ENCODE measurements at places on chromosomes 4 and X. TPM values are rescaled to one million over a fixed set of nuclear protein-coding genes. Genes with fewer than 3 reads are reported as not detected.

The FABP2 gene
- not detected for polyA plus RNA-seq

The BEX1 gene
- polyA plus RNA-seq, result 0.60 TPM

DNA sequence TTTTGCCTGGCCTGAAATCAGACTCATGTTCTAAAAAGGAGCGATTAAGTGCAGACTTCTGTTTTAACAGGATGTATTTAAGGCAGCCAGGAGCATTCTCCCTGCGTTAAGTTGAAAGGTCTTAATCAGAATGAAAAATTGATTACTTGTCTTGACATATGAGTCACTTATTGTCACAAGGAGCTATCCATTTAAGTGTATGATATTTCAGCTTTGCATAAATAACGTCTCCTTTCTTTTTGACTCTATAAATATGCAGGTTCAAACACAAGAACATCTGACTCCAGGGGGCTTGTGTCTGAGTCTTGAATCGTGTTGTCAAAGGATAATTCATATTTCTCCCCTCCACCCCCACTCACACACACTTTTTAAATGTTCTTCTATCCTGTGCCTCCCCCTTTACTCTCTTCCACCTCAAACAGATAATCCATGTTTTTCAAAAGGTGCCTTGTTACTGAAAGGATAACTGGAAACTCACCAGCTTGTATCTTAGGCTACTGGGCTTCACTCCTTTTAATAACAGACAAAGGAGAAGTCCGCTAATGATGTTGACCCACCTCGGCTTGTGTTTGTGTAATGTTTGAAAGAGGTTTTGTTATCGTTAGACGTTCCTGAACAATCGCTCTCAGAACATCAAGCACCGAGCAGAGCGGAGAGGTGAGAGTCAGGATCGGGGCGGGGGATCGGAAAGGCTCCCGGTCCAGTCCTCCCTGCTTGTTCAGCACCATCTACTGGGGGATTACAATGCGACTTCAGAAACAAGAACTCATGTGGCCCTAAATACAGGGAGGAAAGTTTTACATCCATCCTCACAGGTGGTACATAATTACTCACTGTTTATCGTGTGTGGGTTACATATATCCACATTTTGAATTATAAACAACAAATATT, 107.5 kb upstream of the RPL34 start:
- no peak for DNase-seq

DNA sequence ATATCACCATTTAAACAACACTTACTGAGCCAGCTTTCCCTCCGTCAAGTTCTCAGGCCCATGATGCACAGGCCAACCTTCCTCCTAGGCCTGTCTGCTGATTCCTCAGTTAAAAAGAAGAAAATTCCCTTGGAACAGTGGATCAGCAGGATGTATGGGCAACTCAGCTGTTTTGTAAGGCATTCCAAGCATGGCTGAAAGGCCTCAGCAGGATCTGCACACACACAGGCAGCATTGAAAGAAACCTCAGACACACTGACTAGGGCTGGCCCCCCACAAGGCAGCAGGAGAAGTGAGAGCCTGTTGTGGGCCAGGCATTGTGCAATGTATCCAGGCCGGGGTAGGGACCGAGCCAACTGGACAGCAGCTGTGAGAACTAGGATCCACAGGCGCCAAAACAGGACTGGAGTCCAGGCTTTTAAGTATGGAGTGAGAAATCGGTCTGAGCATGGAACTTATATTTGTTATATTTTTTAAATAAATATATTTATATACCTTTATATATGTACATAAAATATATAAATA, 171.4 kb downstream of the NWD2 start:
- no peak for DNase-seq

GRCh38 chr4:139144911-139145551, 32.0 kb downstream of the ELF2 start:
- no peak for DNase-seq

DNA sequence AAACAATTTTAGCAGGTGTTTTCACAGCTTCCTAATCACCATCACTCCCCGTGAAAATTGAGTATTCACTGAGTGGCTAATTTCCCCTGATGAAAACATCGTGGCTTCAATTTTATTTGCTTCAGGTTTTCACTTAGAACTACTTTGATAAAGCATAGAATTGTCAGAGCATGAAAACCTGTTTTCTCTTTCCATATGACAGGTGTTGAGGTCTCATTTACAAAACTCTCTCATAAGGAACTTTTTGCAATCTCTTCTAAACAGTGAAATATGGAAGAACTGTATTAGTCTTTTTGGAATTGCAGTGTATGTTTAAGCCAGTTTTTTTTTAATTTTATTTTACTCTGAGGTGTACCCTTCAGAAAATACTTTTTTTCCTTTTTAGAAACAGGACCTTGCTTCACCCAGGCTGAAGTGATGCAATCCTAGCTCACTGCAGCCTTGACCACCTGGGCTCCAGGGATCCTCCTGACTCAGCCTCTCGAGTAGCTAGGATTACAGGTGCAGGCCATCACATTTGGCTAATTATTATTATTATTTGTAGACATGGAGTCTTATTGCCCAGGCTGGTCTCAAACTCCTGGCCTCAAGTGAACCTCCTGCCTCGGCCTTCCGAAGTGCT, 111.2 kb upstream of the RAPGEF2 start:
- DNase-seq, result no peak

DNA sequence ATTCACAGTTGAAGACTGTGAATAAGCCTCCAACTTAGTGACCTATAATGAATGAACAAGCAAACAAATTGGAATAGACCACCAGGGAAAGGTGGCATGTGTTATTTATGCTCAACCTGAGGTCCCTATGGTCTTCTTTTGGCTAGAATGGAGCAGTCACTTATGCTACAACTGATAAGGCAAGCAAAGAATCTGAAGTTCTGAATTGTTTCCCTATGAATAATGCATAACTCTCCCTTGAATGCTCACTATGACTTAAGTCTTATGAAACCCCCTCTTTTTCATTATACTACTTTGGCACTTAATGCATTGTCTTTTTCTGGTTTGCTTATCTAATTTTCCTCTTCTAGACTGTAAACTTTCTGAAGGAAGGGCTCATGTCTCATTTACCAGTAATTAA, 2.6 kb downstream of the GIMD1 start:
- peak; percentile 56 for DNase-seq

GRCh38 chr4:139709660-139710059, 44.0 kb downstream of the MGST2 start:
- no peak for DNase-seq

- DNase-seq, result no peak
These were observed 61.9 kb downstream of the ANKRD50 start for GRCh38 chr4:124650614-124651013.

DNA sequence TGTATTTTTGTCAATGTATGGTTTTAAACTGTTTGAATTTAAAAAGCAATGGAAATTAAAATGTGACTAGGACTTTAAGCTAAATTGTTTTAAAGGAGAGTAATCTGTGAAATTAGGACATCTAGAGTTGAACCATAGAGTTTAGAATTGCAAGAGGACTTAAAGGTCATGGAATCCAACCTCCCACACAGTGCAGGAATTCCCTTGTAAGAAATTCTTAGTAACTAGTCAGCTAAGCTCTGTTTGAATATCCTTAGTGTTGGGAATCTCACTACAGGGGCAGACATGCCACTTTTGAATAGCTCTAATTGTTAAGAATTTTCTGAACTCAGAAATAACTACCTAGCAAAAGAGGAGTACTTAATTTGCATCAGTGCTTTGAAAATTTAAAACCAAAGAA, 292.9 kb downstream of the IL1RAPL1 start:
- DNase-seq, result no peak

Data from foreskin keratinocyte (primary cell).